Natural killer cell (primary cell): ENCODE measurements at places on chromosomes 6 and 20.

- no peak for DNase-seq
Measured at GRCh38 chr6:166284640-166285039, 23.6 kb downstream of the PRR18 start.

DNA sequence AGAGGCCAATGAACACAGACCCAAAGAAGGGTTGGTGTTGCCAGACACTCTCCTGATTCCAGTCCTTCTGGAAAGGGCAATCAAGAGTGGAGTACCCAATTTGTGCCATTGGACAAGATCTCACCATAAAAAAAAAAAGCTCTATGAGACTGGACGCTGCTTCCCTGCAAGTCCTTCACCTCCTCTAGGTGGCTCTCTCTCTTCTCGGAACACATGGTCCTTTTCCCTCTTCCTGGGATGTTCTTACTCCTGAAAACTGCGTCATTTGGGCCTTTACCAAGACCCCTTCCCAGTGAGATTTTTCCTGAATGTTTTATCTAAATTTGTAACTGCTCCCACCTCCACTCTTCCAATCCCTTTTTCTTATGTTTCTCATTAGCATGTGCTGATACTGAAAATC, 280.8 kb downstream of the FOXA2 start:
- no peak for DNase-seq

GRCh38 chr6:69719602-69720193, 77.1 kb downstream of the LMBRD1 start:
- peak; percentile 9 for DNase-seq

DNA sequence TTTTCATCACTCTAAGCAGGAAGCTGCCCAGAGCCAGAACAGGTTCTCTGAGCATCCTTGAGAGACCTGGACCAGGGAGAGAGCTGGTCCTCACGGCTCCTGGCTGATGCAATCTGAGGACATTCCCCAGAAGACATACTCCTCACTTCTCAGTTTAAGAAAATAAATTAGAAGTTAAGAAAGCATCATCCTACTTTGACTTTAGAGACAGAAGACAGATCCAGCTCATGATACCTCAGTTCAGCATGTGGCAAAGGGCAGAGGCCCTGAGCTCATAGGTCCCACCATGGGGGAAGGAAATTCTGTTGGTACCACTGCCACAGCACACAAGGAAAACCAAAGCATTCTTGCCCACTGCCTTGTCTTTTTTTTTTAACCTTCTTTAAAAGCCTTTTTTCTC, 378.1 kb upstream of the JARID2 start:
- no peak for DNase-seq
